CD14-positive monocyte (primary cell): ENCODE measurements at places on chromosomes 1 and 21. TPM values are rescaled to one million over a fixed set of nuclear protein-coding genes. Genes with fewer than 3 reads are reported as not detected.
A peak's percentile ranks its signal among the peaks of the same experiment; 100 is the strongest.

DNA sequence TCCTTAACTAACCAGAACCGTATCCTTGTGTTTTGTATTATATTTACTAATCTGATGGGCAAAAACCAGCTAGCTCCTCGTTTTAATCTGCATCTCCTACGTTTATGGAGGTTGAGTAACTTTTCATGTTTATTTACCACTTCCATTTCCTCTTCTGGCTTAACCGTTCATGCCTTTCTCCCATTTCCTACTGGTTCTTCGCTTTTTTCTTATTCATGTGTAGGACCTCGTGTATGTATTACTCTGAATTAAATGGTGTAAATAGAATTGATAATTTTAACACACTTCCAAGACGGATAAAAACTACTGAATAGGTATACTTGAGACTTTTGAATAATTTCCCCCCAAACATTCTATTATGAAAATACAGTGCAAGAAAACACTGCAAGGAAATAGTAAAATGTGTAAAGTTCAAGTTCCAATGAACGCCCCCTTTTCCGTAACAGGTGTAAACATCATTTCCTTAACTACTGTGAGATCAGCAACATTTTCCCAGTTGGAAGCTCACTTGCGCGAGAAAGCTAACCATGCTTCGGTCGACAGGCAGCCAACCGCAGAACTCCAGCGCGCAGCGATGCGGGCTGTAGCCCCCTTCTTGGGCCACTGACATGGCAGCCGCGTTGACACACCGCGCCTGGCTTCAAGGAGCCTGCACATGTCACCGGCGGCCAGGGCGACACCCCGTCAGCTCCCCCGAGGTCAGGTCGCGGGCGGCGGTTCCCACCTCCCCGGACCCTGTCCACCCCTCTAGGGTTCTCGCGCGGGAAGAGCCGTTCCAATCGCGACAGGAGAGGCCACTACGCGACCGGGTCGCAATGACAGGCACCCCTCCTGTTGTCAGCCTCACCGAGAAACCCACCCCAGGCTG lies 816 bp downstream of the EDEM3 start:
- H3K36me3 ChIP-seq, result no peaks in the 10 kb centered on the region
- H3K27ac ChIP-seq, result peak overlapping the region; percentile 91
- H3K4me3 ChIP-seq, result peak overlapping the region; percentile 100
- peak; percentile 8 for DNase-seq
- peaks cover 52% of the 10 kb centered on the region for H3K4me1 ChIP-seq

DNA sequence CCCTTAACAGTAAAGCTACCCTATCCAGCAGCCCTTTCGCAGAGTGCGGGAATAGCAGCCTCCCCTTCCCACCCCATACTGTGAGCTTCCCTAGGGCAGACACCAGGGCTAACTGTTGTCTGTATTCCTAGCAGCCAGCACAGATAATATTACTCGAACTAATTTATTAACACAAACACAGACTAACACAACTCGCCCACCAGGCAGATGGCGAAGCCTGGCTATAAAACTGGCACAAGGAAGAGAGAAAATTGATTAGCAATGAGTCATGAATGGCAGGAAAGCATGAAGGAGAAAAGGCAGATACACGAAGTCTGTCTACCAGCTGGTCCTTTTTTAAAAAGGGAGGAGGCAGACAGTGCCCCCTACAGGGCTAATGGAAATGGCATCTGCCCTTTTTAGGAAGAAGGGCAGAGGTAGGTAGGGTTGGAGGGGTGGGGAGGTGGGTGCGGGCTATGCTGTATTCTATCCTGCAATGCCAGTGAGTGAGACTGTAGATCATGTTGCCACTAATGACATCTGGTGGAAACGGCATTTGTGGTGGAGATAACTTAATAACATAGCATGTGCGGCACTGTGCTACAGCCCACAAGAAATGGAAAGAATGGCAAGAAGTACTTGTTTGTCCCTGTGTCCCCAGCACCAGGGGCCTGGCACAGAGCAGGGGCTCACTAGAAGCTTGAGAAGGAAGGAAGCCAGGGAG lies 30.6 kb upstream of the CTPS1 start:
- peak; percentile 61 for DNase-seq
- no peak overlapping the region for H3K4me3 ChIP-seq
- H3K36me3 ChIP-seq, result no peaks in the 10 kb centered on the region
- peaks cover 13% of the 10 kb centered on the region for H3K4me1 ChIP-seq
- H3K27ac ChIP-seq, result no peak overlapping the region

DNA sequence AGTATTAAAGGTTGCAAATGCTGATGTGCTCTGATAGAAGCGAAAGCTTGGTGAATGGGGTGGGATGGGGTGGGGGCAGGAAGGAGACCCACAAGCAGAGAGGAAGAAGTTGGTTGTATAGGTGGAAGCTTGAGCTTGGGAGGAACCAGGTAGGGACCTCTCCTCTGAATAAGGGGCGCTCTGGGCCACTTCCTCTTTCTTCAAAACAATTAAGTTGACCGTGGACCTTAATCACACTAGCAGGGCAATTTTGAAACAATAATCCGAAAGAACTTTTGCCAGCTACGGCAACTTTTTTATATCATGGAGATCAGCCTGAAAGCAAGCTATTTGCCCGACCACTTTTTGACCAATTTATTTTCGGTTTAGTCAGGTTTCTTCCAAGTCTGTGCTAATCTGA lies 1.9 kb upstream of the DYRK1A start:
- peaks cover 23% of the 10 kb centered on the region for H3K4me1 ChIP-seq
- no peaks in the 10 kb centered on the region for H3K36me3 ChIP-seq
- peak overlapping the region; percentile 69 for H3K4me3 ChIP-seq
- H3K27me3 ChIP-seq, result no peaks in the 10 kb centered on the region
- no peak for DNase-seq
- H3K27ac ChIP-seq, result no peak overlapping the region

AP4B1 gene
- polyA plus RNA-seq, result 14.6 and 46.3 TPM in 2 replicates
